Brain (organoid and tissue), 16 donors: ENCODE measurements at places on chromosomes 7 and 10. TPM values are rescaled to one million over a fixed set of nuclear protein-coding genes. Genes with fewer than 3 reads are reported as not detected.

SDK1 gene
- 62.9 TPM for polyA plus RNA-seq

ZDHHC16 gene
- polyA plus RNA-seq = 27.2 TPM

CTAGE15 gene
- not detected for polyA plus RNA-seq

CH25H gene
- polyA plus RNA-seq = 1.3 TPM

HOXA6 gene
- 14.9 TPM for polyA plus RNA-seq

SLC16A9 gene
- 3.4 TPM for polyA plus RNA-seq

CUZD1 gene
- polyA plus RNA-seq = 0.70 TPM

NPTX2 gene
- polyA plus RNA-seq = 90.5 TPM

SPDYE2 gene
- not detected for polyA plus RNA-seq

FGL2 gene
- 0.85 TPM for polyA plus RNA-seq

CDHR1 gene
- 6.4 TPM for polyA plus RNA-seq

TSPAN33 gene
- 15.1 TPM for polyA plus RNA-seq

TBATA gene
- polyA plus RNA-seq = not detected

TFR2 gene
- 4.8 TPM for polyA plus RNA-seq

PRR15 gene
- polyA plus RNA-seq = 0.19 TPM

TSPAN13 gene
- polyA plus RNA-seq = 49.7 TPM

TMEM176A gene
- polyA plus RNA-seq = 19.5 TPM

CPXM2 gene
- polyA plus RNA-seq = 1.6 TPM

ITGA8 gene
- polyA plus RNA-seq = 1.6 TPM

AKR1C2 gene
- 2.1 TPM for polyA plus RNA-seq

WEE2 gene
- not detected for polyA plus RNA-seq

BMI1 gene
- polyA plus RNA-seq = 32.5 TPM

URGCP gene
- polyA plus RNA-seq = 19.8 TPM

CPED1 gene
- polyA plus RNA-seq = 0.22 TPM

TAF3 gene
- 14.4 TPM for polyA plus RNA-seq

KIAA1549 gene
- 31.8 TPM for polyA plus RNA-seq

MAGI2 gene
- polyA plus RNA-seq = 14.6 TPM

KCP gene
- polyA plus RNA-seq = 0.29 TPM
